ENCODE measurements at places on chromosomes 12 and 14. TPM values are rescaled to one million over a fixed set of nuclear protein-coding genes. Genes with fewer than 3 reads are reported as not detected.

GLIPR1L1 gene
- total RNA-seq = 12.8 TPM

GRCh38 chr14:20522332-20522731 is 17.0 kb downstream of the RNASE10 start:
- no peak for DNase-seq

TIMELESS gene
- 15.7 TPM for total RNA-seq

- no peak for DNase-seq
These were observed 164.2 kb downstream of the ALG10 start for GRCh38 chr12:34186492-34186891.

DNA sequence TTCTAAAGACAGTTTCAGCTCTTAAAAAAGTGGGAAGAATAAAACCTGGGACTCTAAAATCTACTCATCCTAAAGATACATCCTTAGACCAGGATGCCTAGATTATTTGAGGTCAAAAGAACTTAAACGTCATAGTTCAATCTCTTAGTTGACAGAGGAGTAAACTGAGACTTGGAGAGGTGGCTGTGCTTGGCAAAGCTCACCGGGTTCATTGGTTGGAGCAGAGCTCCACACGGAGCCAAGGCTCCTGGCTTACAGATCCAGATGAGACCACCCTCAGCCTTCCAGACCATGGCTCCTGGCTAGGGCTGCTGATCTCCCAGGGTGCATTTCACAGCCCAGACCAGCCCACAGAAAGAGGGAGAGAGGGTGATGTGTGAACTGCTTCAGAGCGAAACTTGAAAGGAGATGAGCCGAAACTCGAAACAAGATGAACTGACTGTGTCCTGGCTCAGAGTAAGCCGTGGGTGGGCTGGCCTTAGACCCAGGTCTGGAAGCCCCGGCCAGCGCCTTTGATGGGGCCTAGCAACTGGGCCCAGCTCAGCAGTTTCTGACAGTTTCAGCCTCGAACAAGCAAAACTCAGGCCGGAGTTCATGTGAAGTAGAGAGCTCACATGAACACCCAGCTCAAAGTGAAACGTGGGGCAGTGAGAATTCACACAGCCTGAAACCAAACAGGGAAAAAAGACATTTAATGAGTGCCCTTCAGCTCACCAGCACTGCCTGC is 1044.8 kb downstream of the BCL11B start:
- no peak for DNase-seq

Data from H7 (cell line).